ENCODE measurements at places on chromosomes 5 and 9. TPM values are rescaled to one million over a fixed set of nuclear protein-coding genes. Genes with fewer than 3 reads are reported as not detected.

Gene AK3
- polyA plus RNA-seq, result 19.7 TPM

Gene CDH18
- polyA plus RNA-seq, result 0.05 TPM

Gene INVS
- 6.7 TPM for polyA plus RNA-seq

Gene ESM1
- 214 TPM for polyA plus RNA-seq

Gene HEMGN
- not detected for polyA plus RNA-seq

Gene PCDHGA10
- 3.6 TPM for polyA plus RNA-seq

Gene PCDHA4
- polyA plus RNA-seq, result 0.26 TPM

Gene GRXCR2
- polyA plus RNA-seq, result not detected

Gene VCAN
- polyA plus RNA-seq, result 0.56 TPM

Gene IL5
- polyA plus RNA-seq, result not detected

Gene ASPN
- polyA plus RNA-seq, result not detected

Gene STKLD1
- 0.29 TPM for polyA plus RNA-seq

Gene SLC25A48
- polyA plus RNA-seq, result not detected

Gene PCAT7
- polyA plus RNA-seq, result not detected

Gene KLHL9
- polyA plus RNA-seq, result 7.4 TPM

Gene SLCO4C1
- polyA plus RNA-seq, result not detected

Gene SHISAL2B
- not detected for polyA plus RNA-seq

Gene PCDHGB1
- polyA plus RNA-seq, result 0.39 TPM

Gene SLC6A19
- polyA plus RNA-seq, result not detected

Gene PDZD2
- polyA plus RNA-seq, result 0.65 TPM

Gene NUDT12
- polyA plus RNA-seq, result 1.3 TPM

Gene PCDHB6
- 0.04 TPM for polyA plus RNA-seq

Gene AOPEP
- polyA plus RNA-seq, result 20.2 TPM

Gene RASA1
- 18.4 TPM for polyA plus RNA-seq

Gene SLC36A3
- polyA plus RNA-seq, result not detected

Gene ZNF483
- 0.14 TPM for polyA plus RNA-seq

Gene CMYA5
- polyA plus RNA-seq, result 0.04 TPM

Gene NHP2
- polyA plus RNA-seq, result 220 TPM

Gene QSOX2
- 16.4 TPM for polyA plus RNA-seq

Gene TLE4
- polyA plus RNA-seq, result 24.0 TPM

Gene TIMD4
- not detected for polyA plus RNA-seq

Gene FREM1
- polyA plus RNA-seq, result 0.21 TPM

Gene HRH2
- polyA plus RNA-seq, result not detected

Gene HSPA5
- polyA plus RNA-seq, result 189 TPM

Gene RGS7BP
- 0.43 TPM for polyA plus RNA-seq

Gene BBLN
- polyA plus RNA-seq, result 124 TPM

Gene RASGRF2
- polyA plus RNA-seq, result 0.41 TPM

Gene AIF1L
- 19.8 TPM for polyA plus RNA-seq

Gene RAI14
- 114 TPM for polyA plus RNA-seq

Gene PIP5KL1
- 2.3 TPM for polyA plus RNA-seq

Gene PRR16
- polyA plus RNA-seq, result 0.88 TPM

All from endothelial cell of umbilical vein (primary cell).